Bronchial smooth muscle cell (primary cell): ENCODE measurements at places on chromosomes 5 and 9. TPM values are rescaled to one million over a fixed set of nuclear protein-coding genes. Genes with fewer than 3 reads are reported as not detected.

BTNL3 gene
- total RNA-seq, result not detected in 2 replicates

PCAT7 gene
- total RNA-seq, result not detected in 2 replicates

MARVELD2 gene
- total RNA-seq, result 0.16 and 0.26 TPM in 2 replicates

TMOD1 gene
- 0.16 and 0.17 TPM in 2 replicates for total RNA-seq

CDX1 gene
- not detected in 2 replicates for total RNA-seq

PTGS1 gene
- 18.6 and 26.4 TPM in 2 replicates for total RNA-seq

S1PR3 gene
- total RNA-seq, result 14.2 and 16.7 TPM in 2 replicates

LPAR1 gene
- total RNA-seq, result 159 and 450 TPM in 2 replicates

ENTREP1 gene
- total RNA-seq, result under 0.01 TPM in 1 of 2 replicates, not detected in the other

PCDHB1 gene
- not detected in 2 replicates for total RNA-seq

AGXT2 gene
- not detected in 2 replicates for total RNA-seq

ORM2 gene
- total RNA-seq, result not detected in 2 replicates

SPATA31E1 gene
- under 0.01 TPM in 1 of 2 replicates, not detected in the other for total RNA-seq

KIF4B gene
- under 0.01 and 0.09 TPM in 2 replicates for total RNA-seq

ZFP2 gene
- total RNA-seq, result 1.9 and 2.6 TPM in 2 replicates

C1QTNF3 gene
- total RNA-seq, result 1.1 and 1.3 TPM in 2 replicates

PCDHGB7 gene
- 5.2 and 9.9 TPM in 2 replicates for total RNA-seq

TAF11L7 gene
- total RNA-seq, result not detected in 2 replicates

IFNA2 gene
- total RNA-seq, result not detected in 2 replicates

SLC28A3 gene
- total RNA-seq, result 0.09 and 0.16 TPM in 2 replicates

LCN9 gene
- total RNA-seq, result not detected in 2 replicates

OBP2B gene
- total RNA-seq, result not detected in 2 replicates
